Stimulated activated CD8-positive, alpha-beta memory T cell treated with anti-CD3 and anti-CD28 coated beads, Interleukin-7, amount 100 ng/mL, for 24 hours (primary cell): ENCODE measurements at places on chromosomes 16 and 17.

DNA sequence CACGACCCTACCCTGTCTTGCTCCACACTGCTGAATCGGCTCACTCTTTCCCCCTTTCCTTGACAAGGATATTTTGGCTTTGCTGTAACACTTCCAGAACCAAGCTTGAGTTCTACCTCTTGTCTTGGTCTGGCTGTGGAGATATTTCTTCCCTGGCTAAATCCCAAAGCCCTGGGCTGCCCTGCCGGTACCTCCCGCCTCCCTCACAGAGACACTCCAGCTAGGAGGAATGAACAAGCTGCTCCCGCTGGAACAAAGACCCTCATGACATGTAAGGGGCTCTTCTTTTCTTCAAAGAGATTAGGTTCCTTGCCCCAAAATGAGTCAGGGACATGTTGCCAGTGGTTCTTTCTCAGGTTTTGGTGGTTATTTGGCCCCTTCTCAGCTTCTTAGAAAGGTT, 10.8 kb downstream of the INPP5K start:
- DNase-seq = no peak

DNA sequence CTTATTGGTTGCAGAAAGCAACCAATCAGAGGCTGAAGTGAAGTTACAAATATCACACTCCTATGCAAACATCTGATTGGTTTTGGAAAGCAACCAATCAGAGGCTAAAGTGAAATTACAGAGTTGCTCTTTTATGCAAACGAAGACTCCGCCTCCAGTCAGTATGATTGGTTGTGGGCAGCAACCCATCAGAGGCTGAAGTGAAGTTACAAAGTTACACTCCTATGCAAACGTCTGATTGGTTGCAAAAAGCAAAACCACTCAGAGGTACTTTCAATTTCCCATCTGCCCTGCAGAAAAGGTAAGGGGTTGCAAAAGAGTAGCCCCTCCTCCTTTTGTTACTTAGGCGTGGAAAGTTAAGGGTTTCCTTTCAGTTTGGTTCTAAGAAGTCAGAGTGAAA, 697.3 kb downstream of the MAF start:
- DNase-seq = no peak

GRCh38 chr16:89217388-89218191, at the start of gene ZNF778:
Gene ZNF778, plus strand, starts transcription at chr16:89217703. Its CDS starts 3,425 bp downstream, at chr16:89221128.
- DNase-seq = peak; percentile 53

- DNase-seq = no peak
These were observed 4.9 kb downstream of the WSCD1 start for GRCh38 chr17:6075050-6075449.

DNA sequence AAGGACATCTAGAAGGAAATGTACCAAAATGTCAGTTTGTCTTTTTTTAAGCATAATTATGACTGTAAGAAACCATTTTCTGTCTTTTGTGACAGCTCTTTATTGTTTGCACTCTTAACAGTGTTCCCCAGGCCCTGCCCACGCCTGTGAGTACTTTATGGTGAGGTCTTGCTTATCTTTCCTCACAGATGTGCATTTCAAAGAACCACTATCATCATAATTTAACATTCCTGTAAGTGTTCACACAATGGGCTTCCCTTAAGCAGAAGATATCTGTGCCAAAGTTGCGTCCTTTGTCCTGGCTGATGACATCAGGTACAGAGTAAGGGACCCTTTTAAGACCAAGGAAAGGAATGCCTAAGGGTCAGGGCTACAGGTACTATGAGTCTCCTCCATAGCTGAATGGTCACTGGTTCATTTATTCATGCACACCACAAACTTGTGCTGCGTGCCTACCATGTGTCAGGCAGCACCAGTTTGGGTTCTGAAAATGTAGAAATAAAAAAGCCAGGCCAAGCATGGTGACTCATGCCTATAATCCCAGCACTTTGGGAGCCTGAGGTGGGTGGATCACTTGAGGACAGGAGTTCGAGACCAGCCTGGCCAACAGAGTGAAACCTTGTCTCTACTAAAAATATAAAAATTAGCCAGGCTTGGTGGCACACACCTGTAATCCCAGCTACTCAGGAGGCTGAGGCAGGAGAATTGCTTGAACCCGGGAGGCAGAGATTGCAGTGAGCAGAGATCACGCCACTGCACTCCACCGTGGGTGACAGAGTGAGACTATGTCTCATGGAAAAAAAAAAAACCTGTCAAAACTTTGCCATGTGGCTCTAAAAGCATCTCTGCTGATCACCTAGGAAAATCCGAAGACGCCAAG, 55.4 kb upstream of the NLK start:
- no peak for DNase-seq

- no peak for DNase-seq
These were observed 244.8 kb downstream of the CDH8 start for GRCh38 chr16:61791464-61791863.

GRCh38 chr17:17053446-17054379, 11.5 kb downstream of the MPRIP start:
- DNase-seq = no peak

DNA sequence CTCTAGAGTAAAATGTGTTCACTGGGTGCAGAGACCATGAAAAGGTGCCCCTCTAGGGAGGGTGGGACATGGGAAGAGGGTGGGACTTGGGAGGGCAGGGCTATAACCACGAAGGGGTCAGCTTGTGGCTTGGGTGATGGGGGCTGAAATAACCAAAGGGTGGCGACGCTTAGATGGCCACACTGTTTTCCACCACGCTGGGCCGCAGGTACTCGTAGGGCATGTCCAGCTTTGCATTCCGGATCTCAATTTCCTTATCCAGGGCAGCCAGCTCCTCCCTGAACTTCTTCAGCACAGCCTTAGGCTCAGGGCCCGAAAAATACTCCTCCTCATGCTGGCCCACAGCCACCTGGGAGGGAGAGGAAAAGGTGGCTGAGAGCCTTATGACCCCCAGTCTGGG, 10.0 kb downstream of the ALOX15 start:
- DNase-seq = no peak

DNA sequence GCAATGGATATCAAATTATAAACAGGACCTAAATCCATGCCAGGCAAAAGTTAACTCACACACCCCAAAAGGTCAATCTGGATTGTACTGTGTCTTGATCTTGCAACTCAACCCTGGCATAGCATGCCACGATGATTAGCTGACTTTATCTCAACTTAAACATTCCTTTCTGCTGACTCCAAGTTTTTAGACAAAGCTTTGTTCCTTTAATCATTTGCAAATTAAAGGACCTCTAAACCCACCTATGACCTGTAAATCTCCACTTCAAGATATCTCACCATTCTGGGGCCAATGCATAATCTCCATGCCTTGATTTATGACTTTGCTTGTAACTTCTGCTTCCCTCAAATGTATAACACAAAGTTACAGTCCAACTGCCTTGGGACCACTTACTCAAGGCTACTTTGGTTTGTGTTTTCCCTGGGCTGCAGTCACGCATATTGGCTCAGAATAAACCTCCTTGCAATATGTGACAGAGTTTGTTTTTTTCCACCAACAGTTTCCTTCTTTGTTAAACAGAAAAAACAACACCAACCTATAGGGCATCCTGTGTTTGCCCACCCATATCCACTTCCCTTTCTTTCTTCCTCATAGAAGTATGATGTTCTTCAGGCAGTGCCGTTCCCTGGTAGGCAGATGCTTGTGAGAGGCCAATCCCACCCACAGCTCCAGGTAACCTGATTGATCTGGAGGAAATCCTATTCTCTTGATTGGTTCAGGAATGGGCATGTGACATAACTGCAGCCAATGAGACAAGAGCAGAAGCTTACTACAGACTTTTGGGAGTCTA, 390.6 kb upstream of the ERCC4 start:
- no peak for DNase-seq

- no peak for DNase-seq
These were observed 2.5 kb upstream of the PER1 start for GRCh38 chr17:8154608-8155155.

- no peak for DNase-seq
These were observed 36.7 kb upstream of the ABR start for GRCh38 chr17:1216217-1217088.

DNA sequence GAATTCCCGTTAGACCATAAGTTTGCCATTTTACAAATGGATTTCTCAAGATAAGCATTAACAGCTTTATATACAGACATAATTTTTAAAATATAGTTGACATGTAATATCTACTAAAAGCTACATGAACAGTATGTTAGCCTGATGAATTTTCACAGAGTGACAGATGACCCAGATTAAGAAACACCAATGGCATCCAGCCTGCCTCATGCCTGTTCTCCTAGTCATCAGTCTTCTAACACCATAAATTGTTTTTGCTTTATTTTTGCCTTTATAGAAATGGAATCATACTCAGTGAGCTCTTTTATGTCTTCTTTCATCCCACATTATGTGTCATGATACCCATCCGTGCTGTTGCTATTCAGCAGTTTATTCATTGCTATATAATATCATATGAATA, 80.0 kb downstream of the ATF7IP2 start:
- DNase-seq = no peak

GRCh38 chr17:81511804-81512561, 616 bp downstream of the ACTG1 start:
- no peak for DNase-seq

- DNase-seq = no peak
These were observed 856 bp upstream of the MON1B start for GRCh38 chr16:77190190-77190477.

DNA sequence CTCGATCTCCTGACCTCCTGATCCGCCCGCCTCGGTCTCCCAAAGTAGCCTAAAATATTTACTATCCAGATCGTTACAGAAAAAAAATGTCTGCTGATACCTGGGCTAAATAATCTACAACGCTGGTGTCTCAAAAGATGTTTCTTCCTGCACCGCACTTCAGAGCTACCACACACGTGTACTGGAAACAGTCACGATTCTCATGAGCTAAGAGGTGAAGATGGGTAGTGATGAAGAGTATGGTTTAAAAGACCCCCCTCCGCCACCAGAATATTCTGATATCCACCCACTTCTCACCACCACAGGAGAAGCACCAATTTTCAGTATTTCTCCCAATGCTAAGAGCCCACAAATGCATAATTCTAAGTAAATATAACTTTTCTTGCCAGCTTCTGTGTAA, 50.2 kb downstream of the SMG6 start:
- DNase-seq = no peak

DNA sequence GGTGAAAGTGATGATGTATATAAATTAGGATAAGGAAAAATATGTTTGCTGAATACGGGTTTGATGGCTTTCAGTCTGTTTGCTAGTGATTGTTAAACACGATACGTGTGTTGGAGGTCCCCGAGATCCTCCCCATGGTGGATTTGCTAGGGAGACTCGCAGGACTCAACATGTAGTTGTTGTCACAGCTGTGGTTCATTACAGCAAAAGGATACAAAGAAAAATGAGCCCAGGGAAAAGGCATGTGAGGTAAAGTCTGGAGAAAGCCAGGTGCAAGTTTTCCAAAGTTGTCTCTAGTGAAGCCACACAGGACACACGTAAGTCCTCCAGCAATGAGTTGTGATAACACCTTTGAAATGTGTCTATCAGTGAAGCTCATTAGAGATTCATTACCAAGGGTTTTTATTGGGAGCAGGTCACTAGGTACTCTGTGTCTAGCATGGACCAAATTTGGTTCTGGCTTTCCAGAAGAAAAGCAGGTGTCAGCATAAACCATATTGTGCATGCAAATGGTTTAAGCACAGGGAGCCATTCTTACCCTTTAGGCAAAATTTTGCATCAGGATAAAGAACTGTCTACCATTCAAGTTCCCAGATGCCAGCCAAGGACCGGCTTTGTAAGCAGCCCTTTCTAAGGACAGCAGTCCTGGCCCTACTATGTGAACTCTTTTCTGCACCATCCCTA, 215.2 kb upstream of the WSCD1 start:
- DNase-seq = no peak

GRCh38 chr17:42325026-42325425, 36.7 kb downstream of the STAT5A start:
- no peak for DNase-seq

DNA sequence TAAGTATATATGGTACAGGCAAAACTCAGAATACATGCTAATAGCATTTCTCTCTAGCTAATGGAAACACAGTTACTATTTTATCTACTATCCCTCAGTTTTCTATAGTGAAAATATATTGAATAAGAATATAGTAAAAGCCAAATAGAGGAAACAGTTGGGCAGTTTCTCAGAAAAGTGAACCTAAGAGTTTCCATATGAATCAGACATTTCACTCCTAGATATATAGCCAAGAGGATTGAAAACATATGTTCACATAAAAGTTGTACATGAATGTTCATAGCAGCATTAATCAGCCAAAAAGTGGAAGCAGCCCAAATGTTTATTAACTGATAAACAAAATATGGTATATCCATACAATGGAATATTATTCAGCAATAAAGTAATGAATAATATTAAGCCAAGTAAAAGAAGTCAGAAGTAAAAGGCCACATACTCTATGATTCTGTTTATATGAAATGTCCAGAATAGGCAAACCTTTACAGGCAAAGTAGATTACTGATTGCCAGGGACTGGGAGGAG, 134.6 kb downstream of the CYB561 start:
- DNase-seq = no peak

DNA sequence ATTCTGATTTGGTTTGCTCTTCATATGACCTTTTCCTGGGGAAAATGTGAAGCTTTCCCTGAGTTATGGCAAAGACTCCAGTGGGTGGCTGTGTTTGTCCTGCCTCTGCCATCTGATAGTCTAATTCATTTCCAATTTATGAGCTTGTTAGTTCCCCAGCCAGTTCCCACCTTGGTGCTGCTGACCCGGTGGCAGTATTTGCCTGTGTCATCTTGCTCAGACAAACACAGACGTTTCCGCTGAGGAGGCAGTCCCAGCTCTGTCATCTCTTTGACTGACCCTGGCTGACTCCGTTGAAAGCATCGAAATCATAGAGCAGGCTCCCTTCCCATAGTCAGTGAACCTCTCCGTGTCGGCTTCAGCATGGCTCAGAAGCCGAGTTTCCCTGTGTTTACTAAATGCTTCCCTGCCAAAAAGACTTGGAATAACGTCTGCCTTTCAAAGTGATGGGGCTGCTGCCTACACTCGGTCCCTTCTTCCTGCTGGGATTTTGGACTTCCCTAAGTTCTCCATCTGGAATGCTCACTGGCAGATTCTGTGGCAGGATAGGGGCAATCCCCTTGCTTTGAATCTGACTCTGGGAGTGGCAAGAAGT, 538.3 kb downstream of the NPIPA7 start:
- DNase-seq = no peak

GRCh38 chr17:40330850-40331470, 22.0 kb downstream of the RARA start:
- no peak for DNase-seq

DNA sequence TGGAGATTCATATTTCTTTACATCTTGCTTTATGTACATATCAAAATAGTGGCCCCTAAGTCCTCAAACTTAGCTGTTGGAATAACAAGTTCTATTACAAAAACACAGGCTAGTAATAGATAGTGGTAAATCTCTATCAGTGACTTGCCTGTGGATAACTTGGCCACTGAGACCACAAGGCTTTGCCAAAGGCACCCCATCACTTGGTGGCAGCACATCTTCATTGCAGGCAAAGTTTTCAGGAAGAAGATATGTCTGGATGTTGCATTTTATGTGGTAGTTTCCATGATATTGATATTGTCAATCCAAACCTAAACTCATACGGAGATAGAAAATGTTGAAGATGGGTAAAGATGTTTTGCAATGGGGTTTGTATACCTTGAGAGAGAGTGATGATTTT, 58.5 kb downstream of the KNOP1 start:
- no peak for DNase-seq
